AG08396 (cell line): ENCODE measurements at places on chromosomes 11 and 22.

DNA sequence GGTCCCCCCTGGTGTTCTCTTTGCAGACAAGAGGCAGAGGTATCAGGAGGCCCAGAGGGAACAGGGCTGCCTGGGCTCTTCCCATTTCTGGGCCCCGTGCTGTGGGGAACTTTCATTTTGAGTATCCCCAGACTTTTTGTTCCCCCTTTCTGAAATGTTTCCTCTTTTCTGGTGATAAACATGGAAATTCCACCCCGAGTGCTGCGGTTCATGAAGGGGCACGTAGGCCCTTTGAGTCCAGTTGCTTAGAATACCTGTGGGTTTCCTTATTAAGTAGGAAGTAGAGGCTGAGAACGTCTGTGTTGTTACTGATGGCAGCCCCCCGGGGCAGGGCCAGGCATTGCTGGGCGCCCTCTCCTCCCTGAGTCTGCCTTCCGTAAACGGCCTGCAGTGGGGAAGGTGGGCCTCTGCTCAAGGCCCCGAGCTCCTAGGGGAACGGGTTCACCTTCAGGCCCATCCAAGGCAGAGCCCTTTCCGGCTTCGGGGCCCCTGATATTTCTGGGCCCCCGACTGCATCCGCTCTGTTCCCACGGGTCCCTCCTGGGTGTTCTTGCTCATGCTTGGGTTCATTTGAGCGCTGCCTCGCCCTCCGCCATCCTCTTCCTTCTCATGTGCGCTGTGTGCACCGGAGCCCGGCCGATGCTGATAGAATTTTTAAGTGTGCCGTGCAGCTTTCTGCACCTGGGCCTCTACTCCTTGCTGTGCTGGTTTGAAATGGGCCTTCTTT is 12.0 kb downstream of the TBC1D22A start:
- no peak for DNase-seq

GRCh38 chr11:83006877-83007330 is 64.8 kb downstream of the RAB30 start:
- no peak for DNase-seq

DNA sequence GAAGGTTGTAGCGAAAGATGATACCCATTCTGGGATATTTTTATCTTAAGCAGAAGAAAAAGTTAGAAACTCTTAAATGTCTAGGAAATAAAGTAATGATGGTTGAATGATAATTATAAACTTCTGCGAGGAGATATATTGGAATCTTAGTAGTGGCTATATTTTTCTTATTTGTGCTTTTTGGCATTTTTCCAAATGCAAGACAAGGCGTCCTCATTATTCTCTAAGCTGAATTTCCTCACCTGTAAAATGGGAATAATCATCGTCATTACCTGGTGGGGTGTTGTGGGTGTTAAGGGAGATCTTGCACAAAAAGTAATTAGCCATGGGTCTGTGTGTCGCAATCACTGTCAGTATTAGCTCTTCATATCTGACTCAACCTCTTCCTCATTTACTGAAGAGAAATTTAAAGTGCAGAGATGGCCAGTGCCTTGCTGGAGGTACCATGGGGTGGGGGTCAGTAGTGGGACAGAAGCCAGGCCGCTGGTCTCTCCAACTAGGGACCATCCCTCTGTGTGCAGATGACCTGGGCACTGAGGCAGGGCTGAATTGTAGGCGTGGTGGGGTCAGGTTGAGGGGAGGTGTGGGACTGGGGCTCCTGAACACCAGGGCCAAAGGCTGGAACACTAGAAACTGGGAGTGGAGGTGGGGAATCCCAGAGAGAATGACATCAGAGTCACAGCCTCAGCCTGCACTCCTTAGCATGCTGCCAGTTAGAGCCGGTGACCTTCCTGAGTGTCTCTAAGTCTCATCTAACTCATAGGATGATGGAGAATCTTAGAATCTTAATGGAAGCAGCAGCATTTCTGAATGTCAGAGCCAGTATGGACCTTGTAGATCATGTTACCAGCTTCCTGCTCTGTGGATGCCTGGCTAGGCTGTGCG is 4.1 kb downstream of the PITPNM1 start:
- no peak for DNase-seq

DNA sequence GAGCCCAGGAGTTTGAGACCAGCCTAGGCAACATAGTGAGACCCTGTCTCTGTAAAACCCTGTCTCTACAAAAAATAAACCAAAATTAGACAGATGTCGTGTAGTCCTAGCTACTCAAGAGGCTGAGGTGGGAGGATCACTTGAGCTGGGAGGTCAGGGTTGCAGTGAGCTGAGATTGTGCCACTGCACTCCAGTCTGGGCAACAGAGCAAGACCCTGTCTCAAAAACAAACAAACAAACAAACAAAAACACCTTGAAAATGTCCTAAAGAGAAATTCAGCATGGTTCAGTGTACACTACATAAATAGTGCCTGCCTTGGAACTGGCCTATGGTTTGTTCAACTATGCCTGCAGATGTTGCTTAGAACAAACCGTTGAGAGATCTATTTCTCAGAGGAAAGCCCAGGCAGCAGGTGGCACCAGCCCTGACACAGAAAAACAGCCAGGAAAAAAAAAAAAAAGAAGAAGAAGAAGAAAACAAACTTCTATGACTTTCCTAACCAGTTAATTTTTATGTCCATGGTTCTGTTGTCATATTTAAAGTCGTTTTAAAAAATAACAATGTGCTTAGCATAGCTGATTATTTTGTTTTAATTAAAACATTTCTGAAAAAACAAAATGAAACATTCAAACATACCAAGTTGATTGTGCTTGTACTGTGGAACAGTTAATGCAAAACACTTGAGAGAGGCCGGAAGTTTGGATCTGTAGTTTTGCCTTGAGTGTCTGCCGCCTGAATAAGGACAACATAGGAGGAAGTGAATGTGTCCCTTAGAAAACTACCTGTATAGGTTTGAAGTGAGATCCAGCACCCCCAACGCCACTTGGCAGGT is 5.4 kb downstream of the KREMEN1 start:
- DNase-seq, result no peak

DNA sequence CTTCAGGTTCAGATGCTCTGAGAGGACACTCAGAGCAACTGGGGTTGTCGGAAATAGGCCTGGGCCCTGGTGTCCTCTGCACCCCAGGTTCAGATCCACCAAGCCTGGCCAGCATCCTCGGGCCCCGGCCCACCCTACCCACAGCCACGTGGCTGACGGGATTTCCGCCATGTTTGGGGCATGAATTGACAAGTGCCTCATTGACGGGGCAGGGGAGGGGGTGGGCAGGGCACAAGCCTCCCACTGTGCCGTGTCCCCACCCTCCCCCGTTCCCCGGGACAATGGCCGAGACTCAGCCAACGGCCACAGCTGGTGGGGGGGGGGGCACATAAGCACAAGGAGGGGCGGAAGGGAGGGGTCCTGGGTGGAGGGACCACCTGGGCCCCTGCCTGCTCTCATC is 8.5 kb downstream of the MYRF start:
- DNase-seq, result no peak

- no peak for DNase-seq
These were observed 94.8 kb downstream of the TENM4 start for GRCh38 chr11:79346021-79346420.

GRCh38 chr11:24591283-24591682 is 94.4 kb downstream of the LUZP2 start:
- no peak for DNase-seq

GRCh38 chr11:396948-397548 is 3.0 kb downstream of the PKP3 start:
- DNase-seq, result peak; percentile 84

DNA sequence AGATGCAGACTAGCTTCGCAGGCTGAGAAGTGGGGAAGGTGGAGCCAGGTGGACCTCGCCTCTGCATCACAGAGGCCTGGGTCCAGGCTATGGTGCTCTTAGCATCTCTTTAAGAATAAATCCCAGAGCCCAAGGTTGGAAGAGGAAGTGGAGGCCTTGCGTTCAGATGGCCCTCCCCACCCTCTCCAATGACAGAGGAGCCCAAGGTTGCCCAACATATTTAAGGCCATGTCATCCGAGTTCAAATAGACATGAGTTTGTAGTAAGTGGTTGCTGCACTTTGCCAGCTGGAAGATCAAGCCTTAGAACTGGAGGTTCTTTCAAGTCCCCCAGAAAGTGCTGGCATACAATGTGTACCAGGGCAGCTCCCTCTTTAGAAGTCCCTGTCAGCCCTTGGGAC is 47.1 kb upstream of the HORMAD2 start:
- DNase-seq, result no peak

- peak; percentile 38 for DNase-seq
These were observed 9.7 kb downstream of the SRSF8 start for GRCh38 chr11:95076416-95076815.

DNA sequence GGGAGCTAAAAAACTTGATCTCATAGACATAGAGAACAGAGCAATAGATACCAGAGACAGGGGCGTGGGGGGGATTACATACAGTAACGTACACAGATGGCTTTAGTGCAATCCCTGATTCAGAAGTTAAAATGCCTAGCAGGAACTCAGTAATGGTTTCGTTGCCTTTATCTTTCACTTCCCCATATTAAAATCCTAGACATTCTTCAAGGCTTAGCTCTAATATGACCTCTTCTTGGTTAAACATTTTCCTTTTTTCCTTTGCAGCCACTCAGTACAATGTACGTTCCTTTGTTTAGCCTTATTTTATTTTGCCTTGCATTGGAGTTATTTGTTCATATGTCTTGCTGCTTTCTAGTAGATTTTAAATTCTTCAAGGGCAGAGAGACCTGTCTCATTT is 104.9 kb downstream of the C11orf87 start:
- DNase-seq, result no peak

- peak; percentile 47 for DNase-seq
These were observed 9.9 kb downstream of the SLC43A3 start for GRCh38 chr11:57417056-57417455.

DNA sequence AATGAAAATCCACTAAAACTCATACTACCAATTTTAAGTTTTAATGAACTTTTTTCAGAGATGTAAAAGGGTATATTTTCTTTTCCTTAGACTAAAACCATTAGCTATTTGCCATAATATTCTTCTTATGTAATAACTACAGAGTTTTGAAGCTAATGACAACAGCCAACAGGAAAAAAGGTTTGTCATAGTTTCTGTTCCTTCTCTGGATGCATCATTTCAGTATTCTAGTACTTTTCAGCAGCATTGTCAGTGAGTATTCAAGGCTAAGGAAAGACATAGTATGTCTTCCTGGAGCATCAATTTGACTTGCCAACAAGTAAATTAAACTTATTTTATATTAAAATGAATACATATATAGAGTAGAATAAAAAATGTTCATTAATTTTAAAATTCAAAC is 166.0 kb downstream of the METTL15 start:
- no peak for DNase-seq
